ENCODE measurements at places on chromosomes 6 and 20.

- DNase-seq, result no peak
Observed at GRCh38 chr6:125742464-125743120, 6.8 kb upstream of the HEY2 start.

GRCh38 chr20:38152175-38152620 is 12.9 kb downstream of the TGM2 start:
- DNase-seq, result no peak

DNA sequence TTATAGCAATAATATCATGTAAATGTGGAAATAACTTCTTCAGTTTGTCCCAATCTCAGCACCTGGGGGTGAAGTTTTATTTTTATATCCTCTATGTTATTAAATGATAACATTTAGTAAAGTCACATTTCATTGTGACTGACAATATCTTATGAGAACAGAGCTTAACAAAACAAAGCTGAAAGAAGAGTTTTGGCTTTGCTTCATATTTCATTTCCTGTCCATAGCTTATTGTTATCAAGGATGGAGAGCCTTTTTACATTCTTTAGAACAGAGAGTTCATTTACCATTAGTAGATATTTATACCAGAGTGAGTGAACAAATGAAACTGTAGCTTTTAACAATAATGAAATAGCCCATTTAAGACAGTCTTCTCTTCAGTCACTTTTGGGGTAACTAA is 231.9 kb upstream of the SGK1 start:
- no peak for DNase-seq

DNA sequence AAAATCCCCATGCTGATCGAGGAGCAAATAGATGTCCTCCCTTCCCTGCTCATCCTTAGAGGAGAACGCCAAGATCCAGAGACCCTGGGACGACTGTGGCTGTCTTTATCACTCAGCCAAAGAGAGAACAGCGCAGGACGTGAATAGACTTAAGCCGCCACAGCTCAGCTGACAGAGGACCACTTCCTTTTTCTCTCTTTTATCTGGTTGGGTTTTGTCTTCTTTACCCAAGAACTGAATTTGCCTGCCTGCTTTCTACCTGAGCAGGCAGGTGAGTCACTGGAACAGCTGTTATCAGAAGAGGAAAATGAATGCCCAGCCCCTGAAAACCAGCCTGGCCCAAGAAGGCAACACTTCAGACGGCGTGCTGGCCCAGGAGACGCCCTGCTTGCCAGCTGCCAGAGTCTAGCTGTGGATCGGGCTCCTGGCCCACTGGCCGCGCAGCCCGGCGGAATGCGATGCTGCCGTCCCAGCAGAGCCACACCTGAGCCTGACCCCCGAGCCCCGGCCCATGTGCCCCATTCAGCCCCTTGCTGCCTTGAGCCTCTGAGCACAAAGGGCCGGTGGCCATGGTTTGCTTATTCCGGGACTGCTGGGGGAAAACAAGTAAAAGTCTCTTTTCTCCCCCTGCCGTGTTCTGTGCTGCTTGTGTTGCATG is 82.1 kb downstream of the TCP11 start:
- no peak for DNase-seq

GRCh38 chr20:1877609-1878200 is 17.5 kb upstream of the SIRPA start:
- DNase-seq, result no peak

DNA sequence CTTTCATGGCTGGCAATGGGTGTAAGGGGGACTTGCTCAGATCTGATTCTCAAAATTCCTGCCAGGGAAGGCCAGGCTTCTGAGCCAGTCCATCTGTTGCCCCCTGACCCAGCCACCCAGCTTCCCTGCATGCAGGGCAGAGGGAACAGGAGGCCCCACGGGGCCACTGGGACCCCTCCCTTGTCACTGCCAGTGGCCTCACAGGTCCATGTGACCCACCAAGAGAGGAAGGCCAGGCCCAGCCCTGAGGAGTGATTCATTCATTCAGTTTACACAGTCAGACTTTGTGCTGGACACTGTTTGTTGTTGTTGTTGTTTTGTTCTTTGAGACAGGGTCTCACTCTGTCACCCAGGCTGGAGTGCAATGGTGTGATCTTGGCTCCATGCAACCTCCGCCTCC is 39.5 kb downstream of the UBE2V1 start:
- DNase-seq, result no peak

DNA sequence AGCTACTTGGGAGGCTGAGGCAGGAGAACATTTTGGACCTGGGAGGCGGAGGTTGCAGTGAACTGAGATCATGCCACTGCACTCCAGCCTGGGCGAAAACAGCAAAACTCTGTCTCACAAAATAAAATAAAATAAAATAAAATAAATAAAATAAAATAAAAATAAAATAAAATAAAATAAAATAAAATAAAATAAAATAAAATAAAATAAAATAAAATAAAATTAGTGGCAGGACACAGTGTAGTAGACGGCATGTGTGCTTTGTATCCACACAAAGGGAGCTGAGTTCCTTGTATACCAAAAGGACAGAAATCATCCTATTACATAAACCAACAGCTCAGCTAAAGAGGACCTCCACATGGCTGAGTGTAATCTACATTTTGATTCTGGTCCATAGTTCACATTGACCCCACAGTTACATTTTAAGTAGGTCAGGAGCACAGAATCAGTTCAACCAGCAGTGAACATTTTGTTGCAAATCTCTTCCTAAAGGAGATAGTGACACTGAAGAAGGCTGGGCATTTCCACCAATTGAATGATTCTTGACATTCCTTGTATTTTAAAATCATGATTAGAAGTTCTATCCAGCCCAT is 91.7 kb upstream of the MAP7 start:
- no peak for DNase-seq
